ENCODE measurements at places on chromosomes 2 and 18.

DNA sequence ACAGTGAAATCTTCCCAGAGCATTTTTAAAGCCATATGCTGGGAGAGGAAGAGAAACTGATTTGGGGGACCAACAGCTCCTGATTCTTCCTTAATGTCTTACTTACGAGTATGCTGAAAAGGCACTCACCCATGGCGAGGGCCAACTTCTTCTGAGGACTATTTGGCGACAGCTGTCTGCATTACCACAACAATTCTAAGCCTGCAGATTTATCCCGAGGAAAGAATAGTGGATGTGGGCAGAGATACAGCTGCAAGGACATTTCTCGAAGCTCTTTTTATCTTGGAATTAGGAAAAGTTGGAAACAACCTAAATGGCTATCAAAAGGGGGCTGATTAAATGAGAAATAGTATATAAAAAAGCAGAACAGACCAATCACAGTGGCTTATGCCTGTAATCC lies 40.3 kb upstream of the FHL2 start:
- no peak for DNase-seq

- DNase-seq, result no peak
Measured at GRCh38 chr2:222930862-222931261, 70.0 kb downstream of the ACSL3 start.

DNA sequence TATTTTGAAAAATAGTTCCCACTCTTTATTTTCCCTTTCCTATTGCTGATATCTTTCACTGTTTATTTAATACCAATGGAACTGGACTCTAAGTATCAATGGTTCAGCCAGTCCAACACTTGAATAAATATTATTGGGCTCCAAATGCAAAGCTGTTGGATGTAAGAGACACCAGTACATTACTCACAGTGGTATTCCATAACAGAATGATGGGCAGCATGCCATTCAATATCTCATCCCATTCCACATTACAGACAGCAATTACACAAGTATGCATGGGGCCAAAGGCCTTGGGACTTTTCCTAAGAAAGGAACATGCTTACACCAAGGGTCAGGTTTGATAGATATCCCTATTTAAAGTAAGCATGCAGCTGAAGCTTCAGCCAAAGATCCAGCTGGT lies 231.9 kb downstream of the RND3 start:
- no peak for DNase-seq

DNA sequence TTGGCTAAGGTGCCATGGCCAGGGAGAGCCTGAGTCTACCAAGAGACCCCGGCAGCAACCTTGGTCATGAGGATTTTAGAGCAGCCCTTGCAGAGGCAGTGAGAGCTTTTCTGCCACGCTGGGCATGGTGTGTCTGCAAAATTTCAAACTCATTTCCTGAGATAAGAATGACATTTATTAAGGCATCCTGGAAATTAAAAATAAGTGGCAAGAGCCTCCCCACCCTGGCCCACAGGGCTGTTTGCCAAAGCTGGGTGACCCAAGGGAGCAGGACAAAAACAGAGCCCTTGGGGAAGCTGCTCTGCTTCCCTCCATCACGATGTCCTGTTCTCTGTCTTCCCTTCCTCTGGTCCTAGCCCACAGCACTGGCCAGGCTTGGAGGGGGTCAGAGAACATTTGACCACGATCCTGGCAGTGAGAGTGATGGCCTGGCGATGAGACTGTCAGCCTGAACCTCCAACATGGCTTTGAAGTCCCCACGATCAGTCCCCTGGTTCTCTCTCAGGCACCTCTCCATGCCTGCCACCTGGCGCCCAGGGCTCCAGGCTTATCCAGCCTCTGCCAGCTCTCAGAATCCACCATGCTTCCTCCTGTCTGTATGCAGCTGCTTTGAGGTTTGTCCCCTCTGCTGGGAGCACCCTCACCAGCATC lies 68.9 kb upstream of the RMDN2 start:
- DNase-seq, result no peak

DNA sequence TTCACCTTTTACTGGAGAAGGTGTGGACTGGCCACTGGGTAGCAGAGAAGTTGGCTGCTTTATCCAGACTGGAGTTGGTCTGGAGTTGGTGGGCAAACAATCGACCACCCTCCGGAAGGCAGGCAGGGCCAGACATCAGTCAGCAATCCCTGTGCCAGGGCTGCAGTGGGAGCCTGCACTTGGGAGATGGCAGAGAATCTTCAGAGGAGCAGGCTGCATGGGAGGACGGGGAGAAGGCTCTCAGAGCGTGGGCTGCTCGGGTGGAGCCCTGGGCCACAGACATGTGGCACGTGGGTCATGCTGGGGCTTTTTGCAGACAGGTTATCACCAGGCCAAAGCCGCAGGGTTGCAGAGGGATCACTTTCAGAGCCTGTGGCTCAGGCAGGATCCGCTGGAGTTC lies 29.6 kb downstream of the SLC9A4 start:
- DNase-seq, result no peak

- no peak for DNase-seq
Measured at GRCh38 chr2:59076079-59076619, 835.0 kb upstream of the FANCL start.

DNA sequence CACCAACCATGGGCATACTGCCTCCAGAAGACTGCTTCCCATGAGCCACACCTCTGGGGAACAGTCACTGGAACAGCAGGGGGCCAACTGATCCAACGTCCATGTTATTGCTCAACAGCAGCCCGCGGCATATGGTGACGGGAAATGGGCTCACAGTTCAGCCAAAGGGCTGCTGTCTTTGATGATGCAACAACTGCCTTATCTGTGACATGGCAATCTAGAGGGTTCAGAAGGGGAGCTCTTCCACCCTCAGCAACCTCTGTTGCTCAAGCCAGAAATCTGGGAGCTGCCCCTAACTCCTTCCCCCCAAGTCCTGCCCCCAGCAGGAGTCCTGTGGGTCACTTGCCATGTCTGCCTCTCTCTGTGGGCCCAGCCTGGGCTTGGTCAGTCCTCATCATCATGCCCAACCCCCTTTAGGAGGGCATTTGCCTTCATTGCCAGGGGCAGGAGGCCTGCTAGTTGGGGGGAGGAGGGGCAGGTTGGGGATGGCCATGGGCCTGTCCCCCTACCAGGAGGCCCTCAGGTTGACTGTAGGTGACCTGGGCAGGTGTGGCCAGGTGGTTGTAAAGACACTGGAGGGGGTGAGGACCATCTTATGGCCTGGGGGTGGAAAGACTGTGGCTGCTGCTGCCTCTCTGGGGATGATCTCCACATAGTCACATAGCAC lies 212.9 kb downstream of the CYP26B1 start:
- DNase-seq, result no peak

- no peak for DNase-seq
Measured at GRCh38 chr2:78989051-78989450, 36.5 kb upstream of the REG3G start.

DNA sequence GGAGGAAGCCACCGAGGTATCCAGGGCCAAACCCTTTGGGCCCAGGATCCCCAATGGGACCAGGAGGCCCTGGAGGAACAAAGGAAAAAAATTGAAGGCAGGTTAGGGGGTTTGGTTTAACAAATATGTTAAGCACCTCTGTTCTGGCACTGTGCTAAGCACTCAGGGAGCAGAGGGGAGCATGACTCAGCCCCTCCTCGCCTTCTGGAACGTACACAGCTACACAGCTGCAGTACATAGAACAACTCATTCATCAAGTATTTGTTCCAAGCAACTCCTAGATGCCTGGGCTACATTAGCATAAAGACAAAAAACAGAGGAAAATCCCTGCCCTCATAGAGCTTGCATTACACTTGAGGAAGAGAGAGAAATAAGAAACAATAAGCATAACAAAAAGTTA lies 153.6 kb downstream of the COL4A4 start:
- no peak for DNase-seq

- no peak for DNase-seq
Measured at GRCh38 chr2:108869542-108869941, 83.0 kb downstream of the CCDC138 start.

- DNase-seq, result no peak
Measured at GRCh38 chr2:100812116-100812515, 7.8 kb upstream of the NPAS2 start.

DNA sequence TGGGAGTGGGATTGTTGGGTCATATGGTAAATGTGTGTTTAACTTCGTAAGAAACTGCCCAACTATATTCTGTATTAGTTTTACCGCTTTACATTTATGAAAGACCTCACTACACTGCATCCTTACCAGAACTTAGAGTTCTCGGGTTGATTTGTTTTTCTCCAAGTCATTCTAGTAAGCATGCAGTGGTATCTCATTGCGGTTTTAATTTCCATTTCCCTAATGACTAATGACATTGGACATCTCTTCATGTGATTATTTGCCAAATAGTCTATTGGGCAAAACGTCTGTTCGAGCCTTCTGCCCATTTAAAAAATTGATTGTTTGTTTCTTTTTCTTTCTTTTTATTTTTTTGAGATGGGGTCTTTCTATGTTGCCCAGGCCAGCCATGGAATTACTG lies 6.8 kb downstream of the FBLN7 start:
- no peak for DNase-seq

DNA sequence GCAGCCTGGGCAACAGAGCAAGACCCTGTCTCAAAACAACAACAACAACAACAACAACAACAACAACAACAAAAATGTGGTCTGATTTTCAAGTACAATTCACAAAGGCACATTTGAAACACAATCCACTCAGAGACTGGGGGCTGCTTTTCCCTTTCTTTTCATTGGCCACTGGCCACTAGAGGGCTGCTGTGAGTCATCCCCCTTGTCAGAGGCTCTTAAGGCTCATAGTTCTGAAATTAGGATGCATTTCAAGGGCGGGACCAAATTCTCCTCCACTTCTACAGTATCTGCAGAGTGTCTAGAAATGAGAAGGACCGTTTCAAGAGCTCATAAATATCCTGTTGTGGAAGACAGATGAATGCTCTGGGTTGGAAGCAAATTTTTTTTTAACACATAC lies 285.4 kb downstream of the NRXN1 start:
- DNase-seq, result no peak

GRCh38 chr18:67331857-67332256 lies 184.7 kb downstream of the DSEL start:
- DNase-seq, result no peak

GRCh38 chr2:107687073-107687472 lies 139.6 kb upstream of the RGPD4 start:
- DNase-seq, result no peak

GRCh38 chr2:20094955-20095354 lies 43.5 kb upstream of the LAPTM4A start:
- DNase-seq, result no peak

DNA sequence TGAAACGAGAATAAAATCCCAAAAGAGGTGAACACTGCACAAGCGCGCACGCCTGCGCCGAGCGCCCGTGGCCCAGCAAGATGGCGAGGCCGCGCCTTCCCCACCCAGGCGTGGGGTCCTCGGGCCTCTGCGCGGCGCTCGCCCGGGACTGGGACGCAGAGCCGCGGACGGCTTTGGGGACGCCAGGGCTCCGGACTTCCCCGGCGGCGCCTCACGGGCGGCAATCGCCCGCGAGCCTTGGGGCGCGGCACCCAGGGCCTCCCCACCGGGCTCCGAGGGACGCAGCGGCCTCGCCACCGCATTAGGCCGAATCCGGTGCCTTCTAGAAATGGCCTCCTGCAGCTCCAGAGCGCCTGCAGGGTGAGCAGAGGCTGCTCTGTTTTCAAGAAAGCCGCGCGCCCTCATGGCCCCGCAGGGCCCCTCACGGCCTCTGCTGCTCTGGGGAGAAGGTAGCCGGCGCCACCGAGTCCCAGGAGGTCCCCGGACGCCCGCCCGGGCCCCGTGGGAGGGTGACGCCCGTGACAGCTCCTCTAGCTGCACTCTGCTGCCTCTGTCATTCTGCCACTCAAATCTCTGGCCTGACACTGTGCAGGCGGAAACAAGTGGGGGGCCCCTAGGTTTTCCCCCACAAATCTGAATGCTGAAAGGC lies 35.9 kb upstream of the POMC start:
- no peak for DNase-seq

- peak; percentile 95 for DNase-seq
Measured at GRCh38 chr2:25228848-25229278, 60.5 kb upstream of the POMC start.

- no peak for DNase-seq
Measured at GRCh38 chr18:12394428-12394827, 13.3 kb upstream of the PRELID3A start.

DNA sequence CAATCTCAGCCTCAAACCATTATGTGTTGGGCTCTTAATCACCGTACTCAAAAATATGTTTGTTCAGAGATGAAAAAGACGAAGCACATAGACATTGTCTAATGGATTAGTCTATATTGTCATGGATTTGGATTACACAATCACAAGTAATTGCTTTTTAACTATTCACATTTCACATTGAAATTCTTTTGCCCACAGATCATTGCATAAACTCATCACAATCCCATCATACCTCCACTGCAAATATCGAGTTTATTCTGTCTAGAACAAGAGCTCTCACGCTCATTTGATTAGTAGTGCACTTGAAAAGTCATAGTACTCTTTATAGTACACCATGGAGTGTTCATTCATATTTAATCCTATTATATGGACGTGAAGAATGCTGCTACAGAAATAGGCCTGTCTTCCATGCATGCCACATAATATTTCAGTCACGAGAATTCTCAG lies 97.9 kb upstream of the SOX11 start:
- DNase-seq, result no peak

- no peak for DNase-seq
Measured at GRCh38 chr2:33047939-33048338, 101.2 kb downstream of the LTBP1 start.

DNA sequence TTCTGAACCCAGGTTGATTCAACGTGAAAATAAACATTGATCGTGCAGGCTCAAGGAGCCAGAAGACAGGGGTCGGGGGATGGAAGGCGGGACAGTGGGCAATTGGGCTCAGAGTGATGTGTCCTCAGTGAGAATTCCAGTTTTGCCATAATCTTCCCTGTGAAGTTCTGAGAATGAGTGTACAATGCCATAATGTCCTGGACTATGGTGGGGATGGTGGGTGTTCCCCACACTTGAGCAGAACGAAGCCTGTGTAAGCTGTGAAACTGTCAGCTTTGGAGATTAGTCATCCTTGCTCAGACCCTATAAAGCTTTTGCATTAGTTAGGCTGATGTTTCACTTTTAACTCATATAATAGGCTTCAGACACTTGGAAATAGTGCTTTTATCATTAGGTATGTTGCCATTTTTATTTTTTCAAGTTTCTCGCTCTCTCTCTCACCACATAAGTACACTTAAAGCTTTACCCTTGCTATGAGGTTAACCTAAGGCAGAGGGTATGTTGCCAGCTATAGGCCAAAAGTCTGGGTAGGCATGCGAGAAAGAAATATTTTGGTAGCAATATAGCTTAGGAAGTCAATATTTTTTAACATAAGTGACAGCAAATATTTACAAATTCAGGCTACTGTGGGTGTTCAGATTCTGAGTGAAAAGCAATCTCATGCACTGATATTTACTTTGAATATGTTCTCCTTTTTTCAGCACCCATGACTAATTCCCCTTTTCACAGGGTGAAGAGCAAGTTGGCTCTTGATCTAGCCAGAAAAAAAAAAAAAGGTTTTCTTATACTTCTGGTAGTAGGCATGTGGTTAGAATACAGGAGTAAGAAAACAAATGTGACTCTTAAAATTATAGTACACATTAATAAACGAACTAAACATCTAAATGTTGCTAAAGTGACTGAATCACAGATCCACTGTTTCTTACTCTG lies 47.2 kb downstream of the CDC42EP3 start:
- no peak for DNase-seq

Data from 8988T (cell line).